ENCODE measurements at places on chromosomes 13 and 19.

DNA sequence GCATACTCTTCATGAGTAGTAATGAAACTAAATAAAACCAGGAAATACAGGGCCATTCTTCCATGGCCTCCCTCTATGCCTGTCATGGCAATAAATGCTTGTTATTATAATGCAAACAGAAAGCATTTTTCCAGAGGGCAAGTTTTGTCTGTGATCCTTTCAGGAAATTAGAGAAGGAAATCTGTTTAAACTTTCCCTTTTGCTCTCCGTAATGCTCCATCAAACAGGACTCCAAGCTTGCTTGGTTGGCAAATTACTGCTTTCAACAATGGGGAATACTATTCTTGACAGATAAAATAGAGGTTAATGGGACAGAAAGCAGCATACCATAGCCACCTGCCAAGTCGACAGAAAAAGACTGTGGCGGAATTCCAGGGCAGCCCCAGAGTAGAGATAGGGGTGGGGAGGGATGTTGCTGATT, 252.5 kb downstream of the LHFPL6 start:
- DNase-seq = peak; percentile 77

GRCh38 chr13:95343944-95344343, 42.7 kb upstream of the ABCC4 start:
- DNase-seq = no peak

- no peak for DNase-seq
These were observed 69.2 kb downstream of the CEBPG start for GRCh38 chr19:33442706-33443105.

GRCh38 chr13:107284173-107284572, 716.2 kb upstream of the ARGLU1 start:
- DNase-seq = no peak

DNA sequence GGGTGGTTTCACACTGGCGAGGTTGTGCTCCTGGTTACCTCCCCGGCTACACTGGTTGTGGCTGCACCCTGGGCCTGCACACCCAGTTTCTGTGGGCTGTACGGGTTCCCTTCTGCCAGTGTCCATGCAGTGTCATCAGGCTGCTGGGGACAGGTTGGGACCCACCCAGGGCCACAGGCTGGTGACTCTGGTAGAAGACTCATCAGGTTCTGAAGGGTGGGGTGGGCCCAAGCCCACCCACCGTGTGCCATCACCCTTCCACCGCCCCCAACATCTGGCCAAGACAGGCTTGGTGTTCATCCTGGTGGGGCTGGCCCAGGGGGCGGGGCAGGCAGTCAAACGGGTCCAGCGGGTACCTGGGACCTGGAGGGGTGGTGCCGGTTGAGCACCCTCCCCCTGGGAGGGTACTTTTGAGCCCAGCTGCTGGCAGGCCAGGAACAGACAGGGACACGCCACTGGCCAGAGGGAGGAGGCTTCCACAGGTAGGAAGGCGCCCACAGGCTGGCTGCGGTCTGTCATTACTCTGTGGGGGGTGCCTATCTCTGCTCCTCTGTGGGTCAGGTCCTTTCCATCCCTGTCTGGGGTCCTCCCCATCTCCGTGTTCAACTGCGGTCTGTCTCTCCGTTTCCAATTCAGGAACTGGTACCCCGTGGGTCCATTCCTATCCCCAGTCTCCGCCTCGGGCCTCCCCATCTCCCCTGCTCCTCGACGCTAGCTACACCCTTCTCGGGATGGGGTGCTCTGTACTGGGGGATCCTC, at the start of gene RNF225:
RNF225 (plus strand) TSS at position 437 of the 759 bp plus-strand sequence. CDS start 434 bp downstream, outside the sequence.
- DNase-seq = no peak

DNA sequence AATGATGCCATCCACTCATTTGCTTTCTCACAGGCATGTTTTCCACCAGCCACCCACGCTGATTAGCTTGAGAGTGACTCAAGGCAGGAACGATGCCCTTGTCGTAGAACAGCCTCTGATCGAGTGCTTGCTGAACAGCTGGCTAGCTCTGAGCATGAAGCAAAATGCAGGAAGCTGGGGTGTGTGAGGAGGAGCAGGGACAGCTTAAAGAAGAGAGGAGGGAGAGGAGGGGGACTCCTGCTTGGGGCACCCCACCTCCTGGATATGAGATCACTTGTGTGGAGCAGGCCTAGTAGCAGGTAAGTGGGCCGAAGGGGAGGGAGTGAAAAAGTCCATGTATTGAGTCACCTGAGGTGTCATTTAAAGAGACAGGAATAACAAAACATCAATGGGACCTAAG, 48.8 kb downstream of the IRS2 start:
- no peak for DNase-seq

DNA sequence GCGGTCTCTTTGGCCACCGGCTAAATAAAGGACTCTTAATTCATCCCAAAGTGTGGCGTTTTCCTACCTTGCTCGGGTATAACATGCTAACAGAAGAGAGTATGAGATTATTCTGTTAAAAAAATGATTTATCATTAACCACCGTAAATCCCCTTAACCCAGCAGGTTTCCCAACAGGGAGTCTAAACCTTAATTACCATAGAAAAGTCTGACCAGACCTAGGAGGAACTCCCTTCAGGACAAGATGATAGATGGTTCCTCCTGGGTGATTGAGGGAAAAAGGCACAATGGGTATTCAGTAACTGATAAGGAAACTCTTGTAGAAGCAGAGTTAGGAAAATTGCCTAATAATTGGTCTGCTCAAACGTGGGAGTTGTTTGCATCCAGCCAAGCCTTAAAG, 193.7 kb downstream of the ZNF737 start:
- DNase-seq = no peak

GRCh38 chr19:14814982-14815652, 19.9 kb downstream of the OR7A5 start:
- no peak for DNase-seq

GRCh38 chr19:55673465-55673864, 1.6 kb upstream of the EPN1 start:
- no peak for DNase-seq

GRCh38 chr13:36883824-36884223, 36.2 kb downstream of the SMAD9 start:
- DNase-seq = no peak

DNA sequence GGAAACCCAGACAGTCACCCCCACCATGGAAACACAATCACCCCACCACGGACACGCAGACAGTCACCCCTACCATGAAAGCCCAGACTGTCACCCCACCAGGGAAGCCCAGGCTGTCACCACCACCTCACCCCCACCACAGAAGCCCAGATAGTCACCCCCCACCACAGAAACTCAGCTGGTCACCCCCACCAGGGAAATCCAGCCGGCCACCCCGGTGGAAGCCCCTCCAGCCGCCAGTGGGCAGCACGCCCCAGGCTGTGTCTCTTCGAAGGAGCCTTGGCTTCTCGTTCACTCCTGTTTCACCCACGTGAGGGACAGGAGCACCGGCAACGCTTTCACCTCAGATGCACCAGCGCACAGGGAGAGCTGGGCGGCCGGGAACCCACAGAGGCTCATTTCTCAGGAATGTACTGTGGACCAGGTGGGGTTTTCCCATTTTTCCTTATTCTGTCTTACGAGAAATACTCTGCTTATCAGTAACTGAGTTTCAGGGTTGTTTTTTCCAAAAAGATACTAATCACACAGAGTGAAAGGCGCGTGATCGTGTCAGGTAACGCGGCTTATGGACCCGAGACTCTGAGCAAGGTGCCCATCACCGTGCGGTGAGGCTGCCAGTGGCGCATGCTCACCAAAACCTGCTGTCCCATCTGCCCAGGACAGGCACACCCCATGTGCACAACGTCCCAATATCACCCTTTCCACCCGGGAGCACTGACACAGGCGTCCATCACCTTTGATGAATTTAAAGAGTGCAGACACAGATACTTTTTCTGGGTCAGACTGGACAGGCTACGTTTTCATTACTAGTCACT, 28.0 kb downstream of the CARS2 start:
- no peak for DNase-seq

GRCh38 chr13:33227927-33228647, 57.5 kb downstream of the STARD13 start:
- DNase-seq = no peak

GRCh38 chr13:48255090-48255489, 22.1 kb downstream of the ITM2B start:
- no peak for DNase-seq

GRCh38 chr13:49407068-49407467, 36.8 kb downstream of the CAB39L start:
- DNase-seq = no peak

Data from kidney (tissue), 22 donors.